ENCODE measurements at places on chromosomes 3 and 15.

DNA sequence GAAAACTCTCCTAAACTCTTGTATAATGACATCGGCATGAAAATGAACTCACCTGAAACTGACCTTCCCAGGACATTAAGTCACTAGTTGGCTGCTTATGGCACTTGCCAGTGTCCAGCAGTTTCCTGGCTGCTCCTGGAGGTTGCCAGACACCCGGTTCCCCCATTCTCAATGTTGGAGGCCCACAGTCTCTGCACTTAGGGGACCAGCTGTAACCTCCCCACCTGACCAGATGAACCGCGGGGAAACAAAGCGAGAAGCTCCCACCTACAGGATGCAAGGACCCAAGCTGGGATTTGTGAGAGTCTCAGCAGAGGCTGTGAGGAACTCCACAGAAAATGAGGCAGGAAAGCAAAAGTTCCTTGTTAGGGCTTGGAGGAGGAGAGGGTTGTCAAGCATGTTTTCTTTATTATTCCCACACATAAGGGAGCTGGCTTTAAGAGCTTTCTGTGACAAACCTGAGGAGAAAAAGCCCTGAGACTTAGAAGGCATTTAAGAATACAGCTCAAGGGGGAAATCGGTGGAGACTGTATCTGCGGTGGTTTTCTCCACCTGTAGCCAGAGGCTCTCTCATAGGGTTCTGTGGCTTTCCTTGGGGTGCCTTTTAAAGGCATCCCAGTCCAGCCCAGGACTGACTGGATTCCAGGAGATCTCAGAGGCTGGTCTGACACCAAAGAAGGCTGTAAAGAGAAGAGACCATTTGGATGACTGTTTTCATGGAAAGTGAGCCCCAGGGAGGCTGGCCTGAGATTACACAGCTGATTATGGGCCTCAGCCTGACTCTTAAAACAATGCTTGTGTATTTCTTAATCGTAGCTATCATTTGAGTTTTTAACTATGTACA lies 4.6 kb downstream of the TPM1 start:
- no peak for DNase-seq

DNA sequence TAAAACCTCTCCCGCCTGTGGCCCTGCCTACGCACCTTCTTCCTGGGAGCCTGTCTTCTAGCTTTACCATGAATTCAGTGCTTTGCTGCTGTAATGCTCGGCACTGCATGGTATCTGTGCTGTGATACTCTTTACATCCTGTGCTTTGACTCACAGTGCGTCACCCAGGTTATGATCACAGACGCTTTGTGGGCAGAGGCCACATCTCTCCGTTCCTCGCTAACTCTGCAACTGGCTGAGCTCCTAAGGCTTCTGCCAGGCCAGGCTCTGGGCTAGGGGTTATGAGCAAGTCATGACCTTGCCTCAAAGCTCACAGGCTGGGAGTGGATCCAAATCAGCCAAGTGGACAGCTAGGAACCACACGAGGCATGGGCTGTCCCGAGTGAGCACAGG lies 23.2 kb downstream of the SPTBN5 start:
- no peak for DNase-seq

- no peak for DNase-seq
Observed at GRCh38 chr3:114760679-114761078, 386.4 kb downstream of the ZBTB20 start.

- no peak for DNase-seq
Observed at GRCh38 chr3:194775266-194775665, 89.6 kb downstream of the FAM43A start.

DNA sequence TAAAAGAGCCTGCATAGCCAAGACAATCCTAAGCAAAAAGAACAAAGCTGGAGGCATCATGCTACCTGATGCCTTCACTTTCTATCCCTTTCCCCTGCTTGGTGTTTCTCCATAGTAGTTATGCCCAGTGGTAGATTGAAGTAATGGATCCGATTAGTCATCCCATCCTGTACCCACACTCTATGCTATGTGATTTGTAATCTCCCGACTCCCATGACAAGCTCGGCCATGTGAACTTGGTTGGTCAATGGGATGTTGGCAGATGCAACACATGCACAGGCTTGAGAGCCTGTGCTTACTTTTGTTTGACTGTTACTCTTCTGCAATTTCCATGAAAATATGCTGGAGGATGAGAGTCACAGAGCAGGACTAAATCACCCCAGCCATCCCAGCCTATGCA lies 334.9 kb upstream of the DPH6 start:
- no peak for DNase-seq

GRCh38 chr3:99868311-99868646 lies 50.6 kb downstream of the CMSS1 start:
- no peak for DNase-seq

DNA sequence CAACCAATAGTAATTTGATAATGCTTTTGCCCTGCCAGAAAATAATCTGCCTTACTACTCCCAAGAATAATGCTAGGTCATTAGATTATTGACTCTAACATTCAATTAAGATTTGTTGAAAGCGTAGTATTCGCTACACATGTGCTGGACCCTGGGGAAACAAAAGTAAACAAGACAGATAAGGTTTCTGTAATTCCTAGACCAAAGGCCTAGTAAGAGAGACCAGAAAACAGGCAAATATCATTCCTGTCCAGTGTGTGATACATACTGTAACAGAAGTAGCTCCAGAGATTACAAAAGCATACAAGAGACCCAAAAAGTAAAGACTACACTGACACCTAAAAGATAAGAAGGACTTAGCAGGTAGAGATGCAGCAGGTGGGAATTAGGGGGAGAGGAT lies 60.8 kb downstream of the PLOD2 start:
- no peak for DNase-seq

Data from femur (tissue), 1 donor.